ENCODE measurements at places on chromosomes 6 and 20.

DNA sequence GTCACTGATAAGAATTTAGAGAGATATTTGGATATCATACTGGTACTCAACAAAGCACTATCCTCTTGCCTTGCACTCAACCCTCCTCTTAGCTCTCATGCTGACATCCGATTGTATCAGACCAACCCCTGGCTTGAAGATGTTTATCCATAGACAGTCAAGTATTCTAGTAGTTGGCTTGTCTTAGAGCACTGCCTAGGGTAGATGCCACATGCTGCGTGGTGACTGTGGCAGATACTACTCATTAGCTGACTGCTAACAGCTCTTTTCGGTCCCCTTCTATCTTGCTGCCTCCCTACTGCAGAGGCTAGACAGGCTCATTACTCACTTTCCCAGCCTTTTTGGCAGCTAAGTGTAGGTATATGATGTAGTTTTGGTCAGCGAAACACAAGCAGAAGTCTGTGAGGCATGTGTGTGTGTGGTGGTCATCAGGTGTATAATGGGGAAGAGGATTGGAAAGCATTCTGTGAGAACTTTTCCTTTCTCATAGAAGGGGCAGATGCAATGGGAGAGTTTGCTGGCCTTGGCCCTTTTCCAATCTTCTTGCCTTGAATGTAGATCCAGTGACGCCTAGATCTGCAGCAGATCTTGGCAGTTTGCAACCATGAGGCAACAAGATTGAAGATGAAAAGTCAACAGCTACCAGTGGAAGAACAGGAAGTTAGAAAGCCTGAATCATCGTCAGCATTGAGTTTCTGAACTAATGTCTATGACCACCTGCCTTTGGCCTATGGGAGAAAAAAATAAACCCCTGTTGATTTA is 4.4 kb upstream of the IFNGR1 start:
- DNase-seq, result peak; percentile 90

- DNase-seq, result no peak
These were observed 495 bp downstream of the FAM83B start for GRCh38 chr6:54846857-54847674.

- no peak for DNase-seq
These were observed 70.4 kb downstream of the SLC2A10 start for GRCh38 chr20:46779831-46780230.

DNA sequence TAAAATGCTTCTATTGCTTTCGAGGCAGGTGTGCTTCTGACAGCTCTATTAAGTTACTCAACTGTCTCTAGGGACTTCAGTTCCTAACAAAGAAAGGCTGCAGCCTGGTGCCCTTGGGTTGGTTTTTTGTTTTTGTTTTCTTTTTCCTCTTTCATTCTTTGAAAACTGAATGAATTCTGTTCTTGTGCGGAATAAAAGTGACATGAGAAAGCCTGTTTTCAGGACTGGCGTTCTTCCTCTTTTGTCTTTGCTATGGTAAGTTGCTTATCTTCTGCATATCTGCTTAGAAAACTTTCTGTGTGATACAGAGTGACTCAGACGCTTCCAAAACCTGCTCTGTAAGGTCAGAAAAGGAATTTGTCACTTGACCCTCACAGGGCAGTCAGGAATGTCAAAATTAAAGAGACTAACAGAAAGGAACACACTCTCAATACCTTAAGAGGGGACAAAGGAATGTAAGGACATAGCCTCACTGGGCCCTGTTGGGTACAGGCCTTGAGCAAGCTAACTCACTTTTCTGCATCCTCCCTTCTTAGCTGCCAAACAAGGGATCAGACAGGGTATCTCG is 56.2 kb upstream of the NHSL1 start:
- no peak for DNase-seq

DNA sequence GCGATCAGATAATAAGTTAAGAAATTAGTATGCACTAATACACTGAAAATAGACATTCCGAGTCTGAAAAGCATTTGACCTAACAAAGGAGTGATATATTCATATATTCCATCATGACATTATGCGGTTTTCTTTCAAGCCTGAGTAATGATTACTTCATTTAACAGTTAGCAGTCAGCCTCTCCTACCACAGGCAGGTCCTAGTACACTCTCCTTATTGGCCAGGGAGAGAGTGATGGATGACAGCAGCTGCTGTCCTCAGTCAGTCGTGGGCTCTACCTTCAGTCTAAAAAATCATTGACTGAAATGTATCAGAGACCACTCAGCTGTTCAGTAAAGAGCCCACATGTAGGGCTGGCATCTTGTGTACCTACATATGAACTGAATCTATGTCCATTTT is 33.2 kb upstream of the VGLL2 start:
- DNase-seq, result no peak

GRCh38 chr20:5127204-5127858 is 523 bp downstream of the CDS2 start:
- DNase-seq, result peak; percentile 54

GRCh38 chr6:70839286-70840266 is 117.3 kb downstream of the B3GAT2 start:
- no peak for DNase-seq

GRCh38 chr6:17347012-17347411 is 46.4 kb upstream of the CAP2 start:
- DNase-seq, result no peak

GRCh38 chr6:31464252-31465184 is 33.4 kb upstream of the MICB start:
- DNase-seq, result no peak

DNA sequence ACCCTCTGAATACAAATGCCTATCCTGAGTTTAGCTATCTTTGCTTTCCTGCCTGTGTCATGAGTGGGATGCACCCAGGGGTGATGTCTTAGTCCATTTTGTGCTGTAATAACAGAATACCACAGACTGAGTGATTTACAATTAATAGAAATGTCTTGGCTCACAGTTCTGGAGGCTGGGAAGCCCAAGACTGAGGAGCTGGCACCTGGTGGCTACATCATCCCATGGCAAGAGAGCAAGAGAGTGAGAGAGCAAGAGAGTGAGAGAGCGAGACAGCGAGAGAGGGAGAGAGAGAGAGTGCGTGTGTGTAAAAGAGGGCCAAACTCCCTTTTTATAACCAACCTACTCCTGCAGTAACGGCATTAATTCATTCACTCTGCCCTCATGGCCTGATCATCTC is 76.8 kb downstream of the PRDM1 start:
- DNase-seq, result peak; percentile 19

DNA sequence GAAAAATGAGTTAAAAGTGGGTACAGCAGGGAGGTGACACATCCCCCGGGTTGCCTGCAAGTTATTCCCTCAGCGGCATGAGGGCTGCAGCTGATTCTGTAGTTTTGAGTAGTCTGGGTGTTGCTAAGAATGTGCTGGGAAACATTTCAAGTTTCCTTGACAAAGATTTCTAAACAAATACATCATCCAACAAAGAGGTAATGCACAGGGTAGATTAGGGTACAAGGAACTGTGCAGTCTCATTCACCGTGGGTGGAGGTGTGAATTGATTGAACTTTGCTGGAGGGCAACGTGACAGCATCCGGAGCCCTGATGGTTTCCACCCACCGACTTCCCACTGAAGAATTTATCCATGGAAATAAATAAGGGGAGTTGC is 21.8 kb downstream of the CASS4 start:
- DNase-seq, result peak; percentile 76

DNA sequence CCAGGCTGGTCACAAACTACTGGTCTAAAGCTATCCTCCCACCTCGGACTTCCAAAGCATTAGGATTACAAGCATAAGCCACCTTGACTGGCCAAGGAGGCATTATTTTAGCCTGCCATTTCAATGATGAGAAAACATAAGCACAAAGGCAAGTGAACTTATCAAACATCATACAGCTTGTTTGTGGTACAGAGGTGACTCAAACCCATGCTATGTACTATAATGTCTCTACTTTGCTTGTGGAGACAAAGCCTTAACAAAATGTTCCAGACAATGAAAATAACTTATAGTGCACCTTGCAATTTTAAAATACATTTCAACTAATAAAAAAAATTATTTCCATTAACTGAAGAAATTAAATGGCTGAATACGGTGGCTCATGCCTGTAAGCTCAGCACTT is 26.2 kb downstream of the HDAC2 start:
- no peak for DNase-seq

DNA sequence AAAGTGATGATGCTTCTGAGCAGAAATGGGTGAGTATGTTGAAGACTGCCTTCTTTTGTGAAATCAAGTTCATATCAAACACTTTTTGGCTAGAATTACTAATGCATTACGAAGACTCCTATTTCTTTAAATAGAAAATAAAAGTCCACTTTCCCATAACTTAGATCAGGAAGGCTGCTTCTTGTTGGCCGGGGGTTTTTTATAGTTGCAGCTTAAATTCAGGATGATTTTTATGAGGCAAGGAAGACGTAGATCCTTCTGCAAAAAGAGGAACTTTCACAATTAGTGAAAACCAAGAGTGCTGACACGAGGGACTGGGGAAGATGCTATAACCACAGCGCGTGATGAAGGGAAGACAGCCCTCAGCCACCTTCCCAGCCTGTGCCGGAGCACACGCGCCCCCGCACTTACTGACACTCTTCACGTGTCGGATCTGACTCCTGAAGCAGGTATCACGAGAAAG is 206.1 kb upstream of the PRDM1 start:
- no peak for DNase-seq

DNA sequence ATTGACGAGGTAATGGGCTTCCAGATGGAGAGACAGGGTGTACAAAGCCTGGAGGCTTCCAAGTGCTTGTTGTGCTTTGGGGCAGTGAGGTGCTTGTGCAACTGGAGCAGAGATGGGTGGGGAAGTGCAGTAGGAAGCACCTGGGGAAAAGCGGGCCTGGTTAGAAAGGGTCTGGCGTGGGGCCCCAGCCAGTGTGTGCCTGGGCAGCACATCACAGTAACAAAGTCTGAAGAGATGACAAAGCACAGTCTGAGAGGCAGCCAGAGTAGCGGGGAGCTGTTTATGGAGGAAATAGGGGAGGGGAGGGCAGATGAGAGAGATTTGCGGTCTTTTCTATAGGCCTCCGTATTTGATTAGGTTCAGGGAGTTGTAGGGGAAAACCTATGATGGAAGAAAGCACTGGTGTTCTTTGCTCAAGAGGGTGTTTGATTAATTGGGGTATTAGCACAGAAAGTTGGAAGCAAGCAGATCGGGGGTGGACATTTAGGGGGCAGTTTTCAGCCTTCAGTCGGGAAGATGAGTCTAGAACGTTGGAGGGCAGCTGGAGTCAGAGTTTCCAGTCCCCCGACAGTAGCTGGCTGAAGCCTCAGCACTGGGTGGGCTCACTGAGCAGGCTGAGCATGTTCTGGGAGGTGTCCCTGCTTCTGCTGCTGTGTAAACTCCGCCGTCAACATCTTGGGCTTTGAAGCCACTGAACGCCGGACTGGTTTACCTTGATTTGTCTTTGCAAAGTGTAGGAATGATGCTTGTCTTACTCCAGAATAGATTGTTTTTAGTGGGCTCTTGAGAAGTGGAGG is 15.5 kb upstream of the MROH8 start:
- DNase-seq, result no peak

DNA sequence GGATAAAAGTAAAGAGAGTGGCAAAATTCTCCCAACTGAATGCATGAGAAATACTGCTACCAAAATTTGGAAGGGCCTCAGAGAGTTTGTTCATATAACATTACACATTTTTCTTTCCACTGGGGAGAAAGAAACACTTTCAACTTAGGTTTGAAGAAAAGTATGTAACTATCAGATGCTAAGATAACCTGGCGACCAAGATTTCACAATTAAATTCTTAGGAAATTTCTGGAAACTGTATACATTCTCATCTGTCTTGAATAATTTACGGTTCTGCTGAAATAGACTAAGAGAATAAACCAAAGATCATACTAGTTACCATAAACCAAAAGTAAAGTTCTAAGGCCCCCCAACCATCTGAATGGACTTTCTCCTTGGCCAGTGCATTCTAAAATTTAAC is 413.0 kb upstream of the RUNX2 start:
- no peak for DNase-seq

DNA sequence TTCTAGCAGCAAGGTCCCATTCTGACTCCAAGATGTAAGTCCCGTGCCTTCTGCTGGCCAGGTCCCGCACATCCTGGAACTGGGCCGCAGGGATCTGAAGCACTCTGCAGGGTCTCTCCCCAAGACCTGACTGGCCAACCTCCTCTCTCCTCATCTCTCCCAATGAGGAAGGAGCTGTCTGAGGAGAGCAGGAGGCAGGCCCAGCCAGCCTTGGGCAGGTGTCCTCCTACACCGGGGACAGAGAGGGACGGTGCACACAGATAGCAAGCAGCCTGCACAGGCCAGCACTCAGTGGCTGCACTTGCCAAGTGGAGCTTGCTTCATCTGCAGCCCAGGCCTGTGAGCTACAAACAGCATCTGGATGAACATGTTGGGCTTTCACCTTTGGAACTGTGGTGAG is 76.8 kb upstream of the CD93 start:
- no peak for DNase-seq

DNA sequence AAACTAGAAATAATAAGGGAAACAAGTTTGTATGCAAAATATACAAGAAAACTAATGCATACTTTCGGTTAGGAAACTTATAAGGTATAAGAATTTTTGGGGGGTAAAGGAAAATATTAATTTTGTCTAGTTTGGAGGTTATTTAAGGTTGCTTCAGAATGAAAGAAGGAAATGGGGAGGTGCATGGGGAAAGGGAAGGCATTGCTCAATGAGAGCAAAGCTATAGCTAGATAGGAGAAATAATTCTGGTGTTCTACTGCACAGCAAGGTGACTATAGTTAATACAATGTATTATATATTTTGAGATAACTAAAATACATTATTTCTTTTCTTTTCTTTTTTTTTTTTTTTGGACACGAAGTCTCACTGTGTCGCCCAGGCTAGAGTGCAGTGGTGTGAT is 5.4 kb upstream of the MYMX start:
- no peak for DNase-seq

DNA sequence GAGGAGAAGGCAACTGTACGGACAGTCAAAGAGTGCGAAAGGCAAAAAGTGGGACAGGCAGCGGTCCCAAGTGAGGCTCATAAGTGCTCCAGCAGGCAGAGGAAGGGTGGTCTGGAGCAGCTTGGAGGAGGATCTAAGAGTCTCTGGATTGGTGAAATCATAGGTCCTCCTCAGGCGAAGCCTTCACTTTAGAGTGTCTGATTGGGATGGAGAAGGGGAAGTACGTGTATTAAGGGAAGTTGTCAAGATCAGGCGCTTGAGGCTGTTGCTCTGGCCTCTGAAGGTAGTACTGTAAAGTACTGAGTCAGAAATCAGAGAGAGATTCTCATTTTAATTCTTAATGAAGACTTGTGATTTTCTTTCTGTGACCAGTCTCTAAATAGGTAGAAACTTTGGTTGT is 185.6 kb downstream of the KIF16B start:
- DNase-seq, result no peak

DNA sequence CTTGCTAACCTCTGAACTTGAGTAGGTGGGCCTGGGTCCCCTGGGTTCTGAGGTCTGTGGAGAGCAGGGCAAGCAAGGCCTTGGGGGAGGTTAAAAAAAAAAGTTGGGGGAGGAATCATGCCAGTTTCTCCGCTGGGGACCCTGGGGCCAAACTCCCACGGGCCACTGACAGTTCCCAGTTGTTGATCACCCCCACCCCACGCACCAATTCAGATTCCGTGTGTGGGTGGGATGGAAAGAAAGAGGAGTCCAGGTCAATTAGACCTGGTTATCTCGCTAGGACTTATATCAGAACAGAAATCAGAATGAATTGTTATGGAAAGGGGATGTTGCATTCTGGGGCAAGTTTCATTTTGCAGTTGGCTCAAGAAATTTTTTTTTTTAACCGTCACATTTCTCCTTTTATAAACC is 46.7 kb upstream of the SUPT3H start:
- no peak for DNase-seq

- no peak for DNase-seq
These were observed 271.8 kb downstream of the PRL start for GRCh38 chr6:22024973-22025467.

All from cardiac fibroblast (primary cell).